ENCODE measurements at places on chromosomes 6 and 20. TPM values are rescaled to one million over a fixed set of nuclear protein-coding genes. Genes with fewer than 3 reads are reported as not detected.

DNA sequence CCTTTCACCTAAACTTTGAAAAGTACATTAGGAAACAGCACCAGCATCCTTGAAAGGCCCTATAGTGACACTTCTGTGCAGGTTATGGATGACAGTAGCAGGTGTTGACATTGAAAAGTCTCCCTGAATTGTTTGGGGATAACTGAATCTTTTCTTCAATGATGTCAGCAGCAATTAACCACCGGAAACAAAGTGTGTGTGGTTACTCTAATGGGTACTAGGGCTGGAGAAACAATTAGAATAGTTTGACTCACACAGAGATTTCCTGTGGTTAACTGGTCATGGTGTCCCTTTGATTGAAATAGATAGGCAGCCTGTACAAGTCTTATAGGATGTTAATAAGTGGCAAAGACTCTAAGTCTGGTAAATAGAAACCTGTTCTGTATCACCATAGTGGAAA, 189.1 kb downstream of the TBX18 start:
- no peak for DNase-seq

- DNase-seq, result no peak
Observed at GRCh38 chr20:4147319-4147718, 132.0 kb upstream of the RNF24 start.

DNA sequence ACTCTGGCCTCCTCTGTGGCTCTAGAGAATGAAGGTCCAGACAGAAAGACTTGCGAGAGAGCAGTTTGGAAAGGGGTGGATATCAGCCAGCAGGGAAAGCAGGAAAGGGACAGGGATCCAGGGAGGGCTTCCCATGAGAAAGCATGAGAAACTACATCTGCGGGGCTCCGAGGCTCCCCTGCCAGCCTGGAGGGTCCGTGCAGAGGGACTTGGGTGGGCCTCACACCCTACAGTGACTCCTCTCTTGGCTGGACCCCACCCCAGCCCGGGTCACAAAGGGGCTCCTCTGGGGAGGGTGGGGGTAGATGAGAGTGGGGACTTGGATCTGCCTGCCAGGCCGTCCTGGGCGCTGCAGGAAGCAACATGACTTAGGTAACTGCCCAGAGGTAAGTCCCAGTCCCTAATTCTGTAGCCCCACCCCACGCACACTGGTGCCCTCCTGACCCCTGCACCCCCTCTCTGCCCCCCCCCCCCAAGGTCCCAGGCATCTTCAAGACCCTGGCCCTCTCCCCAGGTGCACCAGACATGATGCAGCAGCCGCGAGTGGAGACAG, at the start of gene TMEM239:
Gene TMEM239 (plus strand): TSS at position 335 of the 553 bp plus-strand sequence. CDS start 191 bp downstream, at position 526.
- DNase-seq, result no peak

DNA sequence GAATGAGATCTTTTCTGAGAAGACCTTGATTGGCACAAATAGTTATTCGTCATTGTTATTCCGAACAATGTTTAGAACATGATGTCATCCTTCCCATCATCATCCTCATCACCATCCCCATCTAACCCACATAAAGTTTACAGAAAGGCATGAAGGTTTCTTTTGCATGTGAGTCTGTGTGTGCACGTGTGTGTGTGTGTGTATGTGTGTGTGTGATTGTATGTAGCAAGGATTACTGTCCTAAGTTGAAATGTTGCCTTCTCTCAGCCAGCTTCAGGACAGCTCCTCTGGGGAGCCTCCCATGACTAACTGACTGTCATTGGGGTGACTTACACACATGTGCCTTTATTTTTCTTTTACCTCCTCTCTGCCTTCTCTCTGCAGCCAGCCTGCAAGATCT, 113.5 kb downstream of the SLC22A3 start:
- no peak for DNase-seq

GRCh38 chr20:55446301-55446700, 559.0 kb downstream of the CBLN4 start:
- no peak for DNase-seq

DNA sequence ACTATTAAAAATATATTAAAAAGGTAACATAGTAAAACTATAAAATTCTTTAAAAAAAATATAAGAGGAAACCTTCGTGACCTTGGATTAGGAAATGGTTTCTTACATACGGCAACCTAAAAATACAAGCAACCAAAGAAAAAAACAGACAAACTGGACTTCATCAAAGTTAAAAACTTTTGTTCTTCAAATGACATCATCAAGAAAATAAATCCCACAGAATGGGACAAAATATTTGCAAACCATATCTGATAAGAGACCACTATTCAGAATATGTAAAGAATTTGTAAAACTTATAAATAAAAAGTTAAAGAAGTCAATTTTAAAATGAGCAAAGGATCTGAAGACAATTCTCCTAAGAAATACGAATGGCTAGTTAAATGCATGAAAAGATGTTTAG, 110.0 kb downstream of the ATG5 start:
- DNase-seq, result no peak

- no peak for DNase-seq
Observed at GRCh38 chr6:90343576-90343975, 46.9 kb upstream of the BACH2 start.

DNA sequence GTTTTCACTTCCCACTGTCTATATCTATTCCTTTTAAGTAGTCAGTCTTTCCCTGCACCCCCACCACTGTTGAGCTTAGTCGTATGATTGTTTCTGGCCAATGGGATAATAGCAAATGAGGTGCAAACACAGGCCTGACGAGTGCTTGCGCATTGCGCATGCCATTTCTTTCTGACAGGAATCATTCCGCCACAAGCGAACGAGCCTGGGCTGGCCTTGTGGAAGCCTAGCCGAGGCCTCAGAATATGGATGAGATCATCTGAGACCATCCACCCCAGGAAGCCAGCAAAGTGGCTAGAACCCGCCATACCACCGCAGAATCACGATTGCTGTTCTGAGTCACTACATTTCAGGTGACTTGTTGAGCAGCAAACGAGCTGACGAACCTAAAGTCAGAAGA, 52.2 kb upstream of the PRL start:
- no peak for DNase-seq

DNA sequence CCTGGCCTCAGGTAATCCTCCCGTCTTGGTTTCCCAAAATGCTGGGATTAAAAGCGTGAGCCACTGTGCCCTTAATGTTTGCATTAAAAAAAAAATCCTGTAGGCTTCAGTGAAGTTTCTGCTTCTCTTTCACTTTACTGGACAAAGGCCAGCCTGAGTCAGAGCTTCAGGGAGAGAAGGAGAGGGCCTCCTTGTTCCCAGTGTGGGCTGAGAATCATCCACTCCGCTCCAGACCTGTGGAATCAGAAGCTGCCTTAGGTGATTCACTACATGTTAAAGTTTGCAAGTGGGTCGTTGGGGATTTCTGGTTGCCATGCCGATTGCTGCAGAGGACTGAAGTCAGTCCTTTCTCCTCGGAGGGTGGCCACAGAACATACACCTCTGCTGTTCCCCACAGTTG, 113.3 kb upstream of the EEF1E1 start:
- no peak for DNase-seq

DNA sequence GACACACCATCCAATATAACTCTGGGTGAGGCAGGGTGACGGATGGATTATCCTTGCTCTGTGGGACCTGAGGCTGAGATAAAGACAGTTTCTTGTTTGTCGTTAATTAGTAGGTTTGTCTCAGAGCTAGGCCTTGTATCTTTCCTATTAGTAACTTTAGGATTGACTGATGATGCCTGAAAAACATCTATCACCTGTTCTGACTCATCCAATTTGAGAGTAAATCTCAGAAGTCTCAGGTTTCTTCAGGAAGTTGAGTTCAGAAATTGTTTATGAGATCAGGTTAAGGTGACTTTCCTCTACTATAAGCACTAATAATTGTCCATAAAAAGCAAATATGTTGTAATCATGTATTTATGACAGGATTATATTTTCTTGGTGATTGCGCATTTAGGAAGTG, 129.5 kb upstream of the SUPT3H start:
- no peak for DNase-seq

DNA sequence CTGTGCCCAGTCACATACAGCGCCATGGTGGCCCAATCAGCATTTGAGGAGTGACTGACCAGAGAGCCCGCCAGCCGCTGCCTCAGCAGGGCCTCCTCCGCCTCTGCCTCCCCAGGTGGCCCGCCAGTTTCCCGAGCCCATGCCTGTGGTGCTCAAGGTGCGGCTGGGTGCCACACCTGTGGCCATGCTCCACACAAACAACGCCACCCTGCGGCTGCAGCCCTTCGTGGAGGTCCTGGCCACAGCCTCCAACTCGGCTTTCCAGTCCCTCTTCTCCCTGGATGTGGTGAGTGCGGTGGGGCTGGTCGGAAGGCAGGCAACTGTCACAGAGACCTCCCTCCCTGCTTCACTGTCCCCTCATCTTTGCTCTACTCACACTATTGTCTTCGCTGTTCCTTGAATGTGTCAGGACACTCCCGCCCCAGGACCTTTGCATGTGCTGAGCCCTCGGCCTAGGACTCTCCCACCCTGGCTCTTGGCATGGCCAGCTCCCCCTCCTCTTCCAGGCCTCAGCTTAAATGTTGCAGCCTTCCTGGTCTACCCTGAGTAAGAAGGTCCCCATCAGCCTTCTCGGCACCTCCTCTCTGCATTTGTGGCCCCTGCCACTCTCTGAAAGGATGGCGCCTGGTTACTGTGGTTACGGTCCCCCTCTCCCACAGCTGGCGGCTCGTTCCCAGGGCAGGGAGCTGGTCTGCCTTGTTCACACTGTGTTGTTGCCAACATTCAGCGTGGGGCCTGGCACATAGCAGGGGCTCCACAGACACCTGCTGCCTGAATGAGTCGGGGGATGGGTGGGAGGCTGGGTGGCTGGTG, 11.8 kb upstream of the BPIFB6 start:
- DNase-seq, result no peak

GRCh38 chr6:118252474-118252873, 295.6 kb upstream of the PLN start:
- DNase-seq, result no peak

DNA sequence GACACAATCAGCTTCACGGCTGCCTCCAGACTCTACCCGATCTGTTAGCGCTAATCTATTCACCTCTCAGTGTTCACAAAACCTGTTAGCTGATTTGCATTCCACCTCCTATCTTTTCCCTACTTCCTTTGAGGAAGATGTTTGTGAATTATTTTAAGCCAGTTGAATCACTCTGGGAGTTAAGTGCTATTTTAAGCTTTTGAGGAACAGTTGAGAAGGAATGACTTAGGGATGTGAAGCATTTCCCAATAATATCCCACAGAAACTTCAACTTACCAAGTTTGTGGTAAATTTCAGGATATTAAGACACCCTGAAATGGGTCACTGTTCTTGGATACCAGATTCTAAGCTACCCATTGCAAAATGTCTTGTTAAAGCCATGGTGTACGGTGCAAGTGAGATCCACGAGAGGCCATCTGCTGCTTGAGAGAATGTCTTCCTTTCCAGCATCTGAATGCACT, 145.2 kb upstream of the CITED2 start:
- DNase-seq, result no peak

- no peak for DNase-seq
Observed at GRCh38 chr6:138498629-138499302, 528 bp downstream of the NHSL1 start.

MCUR1 gene
- 18.1 TPM for total RNA-seq

MYLK4 gene
- 0.25 TPM for total RNA-seq

OCSTAMP gene
- total RNA-seq, result not detected

ADAM33 gene
- 0.48 TPM for total RNA-seq

GJA10 gene
- not detected for total RNA-seq

LPA gene
- 196 TPM for total RNA-seq

HMGN3 gene
- 32.4 TPM for total RNA-seq

Measured in left lobe of liver (tissue), 2 donors.